ENCODE measurements at places on chromosomes 7 and 10.

DNA sequence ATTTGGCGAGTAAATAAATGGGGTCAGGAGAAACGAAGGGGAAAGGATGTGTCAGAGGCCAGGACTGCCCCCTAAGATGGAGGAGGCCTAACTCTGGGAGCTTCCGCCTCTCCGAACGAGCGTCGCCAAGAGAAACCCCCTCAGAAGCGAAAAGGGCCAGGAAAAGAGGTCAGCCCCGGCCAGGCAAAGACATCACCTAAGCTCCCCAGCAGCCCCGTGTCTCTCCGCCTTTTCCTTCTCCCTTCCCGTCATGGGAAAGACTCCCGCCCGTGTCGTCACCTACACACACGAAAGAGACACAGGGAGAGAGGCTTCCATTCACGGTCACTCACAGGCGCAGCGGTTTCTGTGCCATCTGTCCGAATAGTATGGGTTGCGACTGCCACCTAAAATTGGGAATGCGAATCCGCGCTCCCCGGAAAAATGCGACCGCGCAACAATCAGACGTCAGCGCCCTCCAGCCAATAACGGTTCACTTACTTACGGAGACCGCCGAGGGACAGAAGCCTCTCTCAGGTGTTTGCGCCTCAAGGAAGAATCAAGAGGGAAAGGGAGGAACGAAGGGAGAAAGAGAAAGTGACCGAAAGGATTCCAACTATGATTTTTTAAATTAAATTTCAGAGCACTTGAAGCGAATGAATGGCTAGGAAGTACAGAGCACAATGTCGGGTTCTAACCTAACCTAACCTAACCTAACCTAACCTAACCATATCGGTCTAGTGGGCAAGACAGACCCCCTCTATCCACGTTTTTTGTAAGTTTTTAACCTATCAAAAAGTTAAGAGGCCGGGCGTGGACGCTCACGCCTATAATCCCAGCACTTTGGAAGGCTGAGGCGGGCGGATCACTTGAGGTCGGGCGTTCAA lies at the start of gene CWF19L1:
Gene CWF19L1, minus strand, starts transcription at position 400 of the 866 bp plus-strand sequence. Its CDS starts 45 bp downstream, at position 355.
- DNase-seq: peak; percentile 76

DNA sequence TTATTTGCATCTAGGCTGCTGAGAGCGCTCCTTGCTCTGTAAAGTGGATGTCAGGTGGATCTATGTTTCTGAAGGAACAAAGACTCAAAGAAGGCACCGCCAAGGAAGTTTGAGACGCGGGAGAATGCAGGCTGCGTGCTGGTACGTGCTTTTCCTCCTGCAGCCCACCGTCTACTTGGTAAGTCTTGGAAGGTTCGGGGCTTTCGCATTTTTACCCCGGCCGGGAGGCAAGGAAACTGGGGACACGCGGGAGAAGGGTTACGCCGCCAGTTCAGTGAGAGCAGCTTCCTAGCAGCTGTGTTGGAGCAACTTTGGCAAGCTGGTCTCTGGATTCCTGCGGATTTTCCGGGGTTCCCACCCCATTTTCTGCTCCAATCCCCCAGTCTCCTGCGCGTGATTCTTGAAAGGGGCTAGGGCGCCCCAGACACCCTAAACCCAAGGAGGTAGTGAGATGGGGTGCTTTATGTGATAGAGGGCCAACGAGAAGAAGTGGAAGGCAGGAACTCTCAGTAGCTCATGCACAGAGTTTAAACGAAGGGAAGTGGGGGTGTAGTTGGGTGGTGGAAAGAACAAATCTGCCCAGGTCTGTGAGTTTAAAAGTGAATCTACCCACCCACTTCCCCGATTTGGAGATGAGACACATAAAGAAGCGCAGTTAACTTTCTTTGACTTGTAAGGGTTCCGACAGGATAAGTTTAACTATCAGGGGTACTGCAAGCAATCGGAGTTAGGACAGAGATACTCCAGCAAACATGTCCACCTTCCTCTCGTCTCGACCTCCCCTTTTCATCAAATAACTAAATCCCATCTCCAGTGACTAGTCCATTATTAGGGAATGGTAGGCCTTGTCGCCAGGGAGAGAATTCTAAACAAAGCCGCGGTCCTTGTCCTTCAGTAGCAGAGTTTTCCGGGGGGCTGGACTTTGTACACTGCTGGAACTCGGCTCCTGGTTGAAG lies 2.5 kb downstream of the NXPH1 start:
- peak; percentile 13 for DNase-seq

- DNase-seq: no peak
Observed at GRCh38 chr7:130823060-130823459, 89.1 kb upstream of the KLF14 start.

- DNase-seq: no peak
Observed at GRCh38 chr10:63133821-63134557, 861 bp downstream of the NRBF2 start.

- no peak for DNase-seq
Observed at GRCh38 chr7:68417002-68417401, 1181.3 kb upstream of the AUTS2 start.

GRCh38 chr10:113879691-113880090 lies 25.2 kb downstream of the NHLRC2 start:
- DNase-seq: no peak

- no peak for DNase-seq
Observed at GRCh38 chr10:3828404-3829155, 43.6 kb upstream of the KLF6 start.

GRCh38 chr7:101877882-101878591 lies 60.6 kb downstream of the CUX1 start:
- DNase-seq: no peak

Measured in HepG2 (cell line).